ENCODE measurements at places on chromosomes 1 and 21.

DNA sequence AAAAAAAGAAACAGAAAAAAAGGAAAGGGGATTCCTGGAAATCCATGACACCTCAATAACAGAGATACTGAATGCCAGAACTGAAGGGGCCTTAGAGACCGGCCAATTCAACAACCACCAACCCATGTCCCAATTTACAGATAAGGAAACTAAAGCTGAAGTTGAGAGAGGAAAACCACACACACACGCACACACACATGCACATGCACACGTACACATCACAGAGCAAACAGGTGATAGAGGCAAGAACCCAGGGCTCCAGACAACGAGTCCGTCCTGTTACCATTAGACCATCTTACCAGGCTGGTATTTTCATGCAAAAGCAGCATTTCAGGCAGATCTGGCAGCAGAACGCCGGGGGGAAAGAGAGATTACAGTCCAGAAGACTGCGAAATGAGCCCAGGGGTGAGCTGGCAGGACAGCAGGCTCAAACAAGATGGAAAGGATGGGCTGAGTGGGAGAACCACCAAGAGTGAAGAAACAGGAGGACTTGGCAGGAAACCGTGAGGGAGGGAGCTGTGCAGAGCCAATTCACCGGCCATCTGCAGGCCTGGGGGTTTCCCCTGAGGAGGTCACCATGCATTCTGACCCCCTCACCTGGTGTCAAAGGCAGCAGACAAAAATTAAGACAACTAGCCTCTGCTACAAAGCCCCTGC, 43.5 kb downstream of the PAFAH2 start:
- H3K27ac ChIP-seq = no peak overlapping the region
- DNase-seq = no peak
- no peaks in the 10 kb centered on the region for H3K27me3 ChIP-seq
- H3K36me3 ChIP-seq = no peaks in the 10 kb centered on the region
- no peaks in the 10 kb centered on the region for H3K4me1 ChIP-seq
- H3K4me3 ChIP-seq = no peak overlapping the region

GRCh38 chr1:111598544-111598943, 21.0 kb upstream of the RAP1A start:
- no peak overlapping the region for H3K27ac ChIP-seq
- peak; percentile 8 for DNase-seq
- peaks cover 74% of the 10 kb centered on the region for H3K4me1 ChIP-seq

DNA sequence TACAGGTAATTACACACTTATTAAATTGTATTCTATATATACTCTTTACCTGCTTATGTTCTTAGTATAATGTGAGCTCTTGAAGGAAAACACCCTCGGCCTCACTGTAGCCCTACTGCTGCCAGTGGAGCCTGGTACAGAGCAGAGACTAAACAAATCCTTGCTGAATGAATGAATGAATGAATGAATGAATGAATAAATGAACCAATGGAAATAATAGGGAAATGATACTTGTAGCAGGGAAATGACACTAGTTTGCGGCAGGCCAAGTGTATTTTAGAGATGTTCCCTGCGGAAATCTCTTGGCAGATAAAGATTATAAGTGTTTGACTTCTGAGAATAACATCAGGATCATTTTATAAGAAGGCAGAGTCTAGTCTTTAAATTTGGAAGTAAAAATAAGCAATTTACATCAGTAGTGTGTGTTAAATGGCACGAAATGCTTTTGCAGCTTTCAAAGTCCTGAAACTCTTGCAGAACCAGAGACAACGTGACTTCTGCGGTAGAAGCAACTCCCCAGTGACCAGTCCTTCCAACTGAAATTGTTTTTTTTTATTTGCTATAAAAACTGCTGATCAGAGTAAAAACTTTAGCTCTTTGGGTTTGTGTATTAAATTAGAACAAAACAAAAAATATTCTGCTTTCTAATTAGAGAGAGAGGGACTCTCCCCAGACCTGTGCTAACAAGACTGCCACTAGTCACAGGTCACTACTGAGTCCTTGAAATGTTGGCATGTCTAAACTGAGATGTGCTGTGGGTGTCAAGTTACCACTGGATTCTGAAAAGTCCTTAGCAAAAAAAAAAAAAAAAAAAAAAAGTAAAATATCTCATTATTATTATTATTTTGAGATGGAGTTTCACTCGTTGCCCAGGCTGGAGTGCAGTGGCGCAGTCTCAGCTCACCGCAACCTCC, 199.3 kb upstream of the MAP1LC3C start:
- H3K36me3 ChIP-seq = no peaks in the 10 kb centered on the region
- no peak for DNase-seq
- H3K27me3 ChIP-seq = no peaks in the 10 kb centered on the region
- H3K4me3 ChIP-seq = no peak overlapping the region

DNA sequence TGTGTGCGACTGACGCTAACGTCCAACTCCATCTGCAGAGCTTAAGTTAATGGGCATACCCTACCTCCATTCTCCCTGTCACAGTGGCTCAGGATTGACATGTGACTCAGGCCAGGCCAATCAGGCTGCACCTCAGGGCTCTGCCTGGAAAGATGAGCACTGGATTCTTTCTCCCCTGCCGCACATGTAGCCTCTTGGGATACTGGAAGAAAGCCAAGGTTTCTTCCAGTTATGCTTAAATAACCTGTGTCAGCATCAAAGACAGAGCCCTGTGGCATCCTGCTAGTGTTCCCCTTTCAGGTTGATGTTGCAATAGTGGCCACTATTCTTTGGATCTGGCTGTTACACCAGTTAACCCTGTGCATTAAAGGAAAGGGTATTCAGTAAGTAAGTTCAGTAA, 55.0 kb upstream of the SYT6 start:
- H3K27ac ChIP-seq = no peak overlapping the region
- no peaks in the 10 kb centered on the region for H3K36me3 ChIP-seq
- no peak for DNase-seq
- H3K4me3 ChIP-seq = no peak overlapping the region
- H3K27me3 ChIP-seq = no peaks in the 10 kb centered on the region

GRCh38 chr1:190226006-190226405, 251.7 kb downstream of the BRINP3 start:
- DNase-seq = no peak
- no peak overlapping the region for H3K27ac ChIP-seq
- no peaks in the 10 kb centered on the region for H3K27me3 ChIP-seq
- H3K36me3 ChIP-seq = no peaks in the 10 kb centered on the region
- H3K4me1 ChIP-seq = no peaks in the 10 kb centered on the region

DNA sequence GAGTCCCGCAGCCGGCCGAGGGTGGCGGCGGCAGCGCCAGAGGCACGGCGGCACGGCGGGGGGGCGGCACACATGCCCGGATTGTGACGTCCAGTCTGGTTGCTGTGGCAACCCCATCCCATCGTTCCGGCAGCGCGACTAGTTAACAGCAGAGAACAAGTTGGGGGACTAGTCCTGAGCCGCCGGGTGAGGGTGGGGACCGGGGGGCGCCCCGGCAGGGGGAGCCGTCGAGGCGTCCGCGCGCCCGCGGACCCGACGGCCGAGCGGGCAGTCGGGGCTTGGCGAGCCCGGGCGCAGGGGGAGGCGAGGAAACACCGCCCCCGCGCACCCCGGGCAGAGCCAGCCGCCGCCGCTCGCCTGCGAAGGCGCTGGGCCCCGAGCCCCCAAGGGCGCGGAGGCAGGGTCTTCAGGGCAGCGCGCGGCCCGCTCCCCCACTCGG, at the start of gene CHD5:
Gene CHD5 (minus strand): TSS at position 54 of the 439 bp plus-strand sequence. CDS start 298 bp downstream, outside the sequence.
- peak; percentile 40 for DNase-seq
- H3K27ac ChIP-seq = no peak within 1 kb of the TSS
- no peak within 1 kb of the TSS for H3K4me3 ChIP-seq
- H3K36me3 ChIP-seq = peaks cover 2% of the 10 kb centered on the region

DNA sequence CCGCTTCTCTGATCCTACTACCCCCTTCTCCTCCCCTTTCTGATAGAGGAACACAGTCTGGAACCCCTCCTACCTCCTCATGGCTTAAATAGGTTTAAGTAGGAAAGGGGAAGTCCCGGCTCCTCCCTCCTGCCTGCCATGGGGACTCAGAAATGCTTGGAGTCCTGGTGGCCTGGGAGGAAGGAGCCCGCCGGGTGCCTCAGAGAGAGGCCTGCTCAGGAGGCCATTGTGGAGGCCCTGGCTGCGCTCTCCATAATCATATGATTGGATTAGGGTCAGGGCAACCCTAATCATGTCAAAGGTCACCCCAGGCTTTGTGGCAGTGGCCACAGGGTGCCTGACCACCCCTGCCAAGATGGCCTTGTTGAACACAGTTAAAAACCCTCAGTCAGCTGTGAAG, 29.0 kb downstream of the WNT3A start:
- DNase-seq = no peak
- H3K4me1 ChIP-seq = peaks cover 15% of the 10 kb centered on the region
- no peak overlapping the region for H3K4me3 ChIP-seq
- H3K27ac ChIP-seq = no peak overlapping the region
- H3K27me3 ChIP-seq = peaks cover 53% of the 10 kb centered on the region

- peak overlapping the region; percentile 29 for H3K4me3 ChIP-seq
- no peaks in the 10 kb centered on the region for H3K36me3 ChIP-seq
- no peaks in the 10 kb centered on the region for H3K4me1 ChIP-seq
- H3K27ac ChIP-seq = no peak overlapping the region
- no peaks in the 10 kb centered on the region for H3K27me3 ChIP-seq
Observed at GRCh38 chr1:81305997-81306452, 494.7 kb upstream of the ADGRL2 start.

DNA sequence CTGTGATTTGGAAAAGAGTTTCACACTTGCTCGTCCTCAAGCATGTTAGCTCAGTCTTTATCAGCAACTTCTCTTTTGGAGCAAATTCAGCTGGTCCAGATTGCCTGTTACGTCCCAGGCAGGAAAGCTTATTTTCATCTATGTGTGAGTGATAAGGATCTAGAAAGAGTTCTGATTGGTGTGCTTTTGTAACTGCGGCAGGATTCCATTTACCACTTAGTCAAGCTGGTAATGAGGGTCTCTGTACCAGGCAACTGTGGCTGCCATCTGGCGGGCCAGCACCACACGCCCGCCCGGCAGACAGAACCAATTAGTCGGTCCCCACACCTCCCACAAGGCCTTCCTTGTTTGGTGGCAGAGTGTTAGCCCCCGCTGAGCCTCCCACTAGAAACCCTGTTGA, 21.0 kb downstream of the C1orf87 start:
- H3K27ac ChIP-seq = no peak overlapping the region
- no peak overlapping the region for H3K4me3 ChIP-seq
- no peak for DNase-seq

- H3K27ac ChIP-seq = no peak overlapping the region
- H3K27me3 ChIP-seq = no peaks in the 10 kb centered on the region
- H3K36me3 ChIP-seq = no peaks in the 10 kb centered on the region
- H3K4me3 ChIP-seq = no peak overlapping the region
- no peaks in the 10 kb centered on the region for H3K4me1 ChIP-seq
Observed at GRCh38 chr1:213669964-213670691, 317.6 kb upstream of the PROX1 start.

GRCh38 chr1:237043846-237044636, 2.1 kb downstream of the RYR2 start:
- no peak overlapping the region for H3K4me3 ChIP-seq
- H3K36me3 ChIP-seq = no peaks in the 10 kb centered on the region
- no peak for DNase-seq
- peaks cover 33% of the 10 kb centered on the region for H3K27me3 ChIP-seq

DNA sequence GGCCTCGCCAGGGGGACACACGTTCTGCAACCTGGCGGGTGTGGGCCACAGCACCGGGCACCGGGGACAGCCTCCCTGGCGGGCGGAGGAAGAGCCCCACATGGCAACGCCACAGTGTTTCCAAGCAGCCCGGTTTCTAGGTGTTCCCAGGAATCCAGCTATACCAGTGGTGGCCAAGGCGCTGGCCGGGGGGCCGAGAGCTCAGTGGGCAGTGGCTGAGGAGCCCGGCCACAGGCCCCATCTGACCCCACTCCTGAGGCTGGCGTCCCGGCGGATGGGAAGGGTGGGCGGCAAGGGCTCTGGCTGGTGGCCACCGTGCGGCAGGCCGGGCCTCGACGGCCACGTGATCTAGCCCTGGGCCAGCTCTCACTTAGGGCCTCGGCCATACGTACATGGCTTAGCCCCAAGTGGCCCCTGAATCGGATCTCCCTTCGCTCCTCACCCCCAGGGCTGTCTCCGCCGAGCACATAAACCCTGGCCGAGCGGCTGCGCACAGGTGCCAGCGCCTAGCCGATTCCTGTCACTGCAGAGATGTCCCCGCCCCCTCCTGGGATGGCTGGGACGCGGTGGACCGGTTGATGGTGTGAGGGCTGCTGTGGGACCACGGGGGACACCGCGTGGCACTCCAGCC, 68.7 kb downstream of the MORN1 start:
- no peak overlapping the region for H3K27ac ChIP-seq
- no peaks in the 10 kb centered on the region for H3K4me1 ChIP-seq
- no peak overlapping the region for H3K4me3 ChIP-seq
- no peaks in the 10 kb centered on the region for H3K27me3 ChIP-seq
- DNase-seq = no peak

DNA sequence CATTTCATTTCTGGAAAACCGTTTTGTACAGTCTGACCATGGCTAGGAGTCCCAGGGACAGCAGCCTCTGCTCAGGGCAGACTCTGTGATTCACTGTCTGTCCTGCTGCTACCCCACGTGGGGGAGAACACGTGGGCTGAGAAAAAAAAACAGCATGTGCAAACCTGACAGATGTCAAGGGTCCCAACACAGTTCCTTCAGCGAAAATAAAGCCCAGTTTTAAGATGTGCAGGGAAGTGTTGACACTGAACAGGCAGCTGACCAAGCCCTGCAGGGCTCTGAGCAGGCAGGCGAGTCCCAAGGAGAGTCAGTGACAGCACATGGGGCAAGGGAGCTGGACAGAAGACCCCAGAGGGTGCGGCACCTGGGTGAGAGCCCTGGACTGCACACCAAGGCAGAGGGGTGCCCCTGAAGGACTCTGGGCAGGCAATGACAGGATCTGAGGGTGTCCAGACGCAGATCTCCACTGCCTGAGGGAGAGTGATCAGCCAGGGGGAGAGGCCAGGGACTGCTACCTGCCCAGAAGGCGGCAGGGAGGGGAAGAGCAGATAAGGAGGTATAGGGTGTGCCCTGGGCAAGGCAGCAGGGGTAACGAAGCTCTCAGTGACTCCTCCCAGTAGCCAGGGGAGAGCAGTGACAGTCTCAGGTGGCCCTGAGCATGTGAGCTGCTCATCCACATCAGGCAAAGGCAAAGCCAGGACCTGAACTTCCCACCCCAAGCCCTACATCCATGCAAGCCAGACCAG, 5.1 kb upstream of the SPATC1L start:
- H3K4me3 ChIP-seq = no peak overlapping the region
- peaks cover 8% of the 10 kb centered on the region for H3K36me3 ChIP-seq
- peak; percentile 7 for DNase-seq
- no peak overlapping the region for H3K27ac ChIP-seq

- no peaks in the 10 kb centered on the region for H3K36me3 ChIP-seq
- DNase-seq = no peak
- H3K4me1 ChIP-seq = peaks cover 11% of the 10 kb centered on the region
- no peak overlapping the region for H3K27ac ChIP-seq
Observed at GRCh38 chr1:21020151-21020550, 156.5 kb downstream of the EIF4G3 start.
